Activated gamma-delta T cell (primary cell): ENCODE measurements at places on chromosomes 1 and 21.

DNA sequence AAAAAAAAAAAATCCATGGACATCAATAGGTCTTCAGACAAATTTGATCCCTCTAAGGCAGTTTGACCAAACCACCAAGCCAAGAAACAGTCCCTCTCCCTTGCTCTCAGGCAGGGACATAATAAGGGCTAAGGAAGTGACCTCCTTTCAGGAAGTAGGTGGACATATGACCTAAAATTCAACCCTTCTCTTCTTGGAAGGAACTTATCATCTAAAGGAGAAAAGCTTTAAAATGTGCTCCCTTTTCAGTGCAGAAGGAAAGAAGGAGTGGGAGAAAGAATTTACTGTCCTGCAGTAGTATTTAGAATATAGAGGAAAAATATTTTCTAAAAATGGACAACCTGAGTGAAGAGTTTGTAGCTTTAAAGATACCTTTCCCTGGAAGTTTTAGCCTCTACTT is 118.1 kb downstream of the DTL start:
- DNase-seq = no peak

GRCh38 chr1:234917495-234918180 is 211.0 kb downstream of the TOMM20 start:
- no peak for DNase-seq

GRCh38 chr1:62800825-62801306 is 16.9 kb downstream of the ATG4C start:
- no peak for DNase-seq

- no peak for DNase-seq
These were observed 17.0 kb downstream of the MKNK1 start for GRCh38 chr1:46587069-46587468.

DNA sequence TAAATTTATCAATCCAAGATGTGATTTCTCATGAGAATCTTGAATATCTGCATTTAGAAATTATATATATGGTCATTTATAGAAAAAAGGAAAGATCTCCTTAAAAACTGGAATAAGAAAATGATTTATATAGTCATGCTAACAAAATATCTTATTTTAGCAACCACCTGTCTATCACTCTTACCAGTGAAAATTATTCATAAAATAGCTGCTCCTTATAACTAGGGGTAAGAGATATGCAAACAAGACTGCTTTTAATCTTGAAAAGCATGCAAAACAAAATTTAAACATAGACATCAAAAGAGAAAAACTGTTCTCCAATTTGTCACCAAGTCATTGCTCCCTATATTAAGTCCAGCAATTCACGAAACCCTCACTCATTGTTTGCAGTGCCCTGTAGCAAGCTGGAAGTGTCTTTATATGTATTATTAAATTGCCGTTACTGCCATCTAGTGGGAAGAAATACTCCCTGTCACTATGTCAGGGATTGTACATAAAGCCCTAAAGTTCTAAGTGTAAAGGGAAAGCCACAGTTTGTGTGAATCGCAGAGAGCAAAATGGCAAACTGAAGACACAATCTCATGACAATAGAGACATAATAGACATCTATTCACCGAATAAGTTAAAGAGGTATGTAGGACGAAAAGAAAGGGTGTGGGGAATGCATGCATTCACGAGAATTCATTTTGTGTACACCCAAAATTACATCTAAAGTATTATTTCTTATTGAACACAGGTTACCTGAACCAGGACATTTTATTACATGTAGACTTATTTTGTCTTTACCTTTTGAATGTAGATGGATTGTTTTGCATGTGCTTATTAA is 600.5 kb downstream of the USP25 start:
- DNase-seq = no peak

DNA sequence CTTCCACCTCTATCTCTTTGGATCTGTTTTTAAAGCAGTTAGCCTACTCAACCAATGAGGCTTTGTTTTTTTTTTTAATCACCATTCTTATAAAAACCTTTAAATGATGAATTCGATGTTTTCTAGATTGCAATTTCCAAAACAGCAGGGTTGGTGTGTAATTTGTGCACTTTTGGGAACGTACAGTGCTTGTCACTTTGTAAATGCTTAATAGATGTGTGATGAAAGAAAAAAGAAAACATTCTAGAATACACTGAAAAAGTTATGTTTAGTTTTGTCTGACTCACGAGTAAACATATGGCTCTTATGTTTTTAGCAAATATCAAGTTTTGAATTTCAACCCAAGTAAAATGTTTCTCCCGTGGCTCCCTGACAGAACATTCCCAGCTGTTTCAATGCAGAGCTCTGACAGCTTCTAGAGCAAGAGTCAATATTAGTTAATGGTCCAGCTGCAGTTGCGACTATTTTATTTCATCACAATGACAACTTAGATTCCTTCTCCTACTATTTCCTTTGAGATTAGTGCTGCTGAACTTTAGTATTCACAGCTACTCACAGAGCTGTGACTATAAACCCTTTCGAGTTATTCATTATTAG is 362.5 kb upstream of the ADAMTS5 start:
- no peak for DNase-seq

GRCh38 chr1:229572286-229572685 is 13.8 kb upstream of the ABCB10 start:
- DNase-seq = no peak

- DNase-seq = no peak
These were observed 43.9 kb downstream of the SWT1 start for GRCh38 chr1:185200889-185201288.

DNA sequence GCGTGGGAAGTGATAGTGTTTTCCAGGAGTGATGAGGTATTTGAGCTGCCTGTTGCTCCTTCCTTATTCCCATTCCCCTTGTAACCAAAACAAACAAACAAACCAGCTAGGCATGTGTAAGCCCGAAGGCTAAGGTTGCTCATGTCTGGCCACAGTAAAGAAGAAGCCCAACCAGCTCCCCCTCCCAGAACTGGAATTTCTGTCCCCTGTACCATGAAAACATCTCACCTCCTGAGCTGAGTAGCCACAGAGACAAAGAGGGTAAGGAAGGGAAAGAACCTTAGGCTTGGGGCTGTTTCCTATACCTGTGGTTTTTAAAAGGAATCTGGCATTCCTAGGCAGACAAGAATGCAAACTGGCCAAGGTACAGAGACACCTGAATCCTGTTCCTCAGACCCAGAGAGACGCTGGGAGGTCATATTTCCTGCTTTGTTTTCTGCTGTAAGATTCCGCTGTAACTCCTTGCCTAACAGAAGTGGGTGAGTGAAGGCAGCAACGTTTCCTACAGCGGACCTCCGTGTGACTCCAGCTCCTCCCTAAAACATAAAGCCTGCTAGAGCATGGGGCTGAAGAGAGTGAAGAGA is 41.7 kb upstream of the RAB4A start:
- no peak for DNase-seq

- DNase-seq = no peak
These were observed 162.0 kb upstream of the C21orf91 start for GRCh38 chr21:17981060-17981740.

GRCh38 chr1:31264790-31265386 is 25.2 kb upstream of the NKAIN1 start:
- DNase-seq = no peak

GRCh38 chr1:171983584-171983983 is 142.3 kb downstream of the DNM3 start:
- no peak for DNase-seq

- DNase-seq = no peak
These were observed 70.6 kb upstream of the ZBTB18 start for GRCh38 chr1:243980471-243980870.

DNA sequence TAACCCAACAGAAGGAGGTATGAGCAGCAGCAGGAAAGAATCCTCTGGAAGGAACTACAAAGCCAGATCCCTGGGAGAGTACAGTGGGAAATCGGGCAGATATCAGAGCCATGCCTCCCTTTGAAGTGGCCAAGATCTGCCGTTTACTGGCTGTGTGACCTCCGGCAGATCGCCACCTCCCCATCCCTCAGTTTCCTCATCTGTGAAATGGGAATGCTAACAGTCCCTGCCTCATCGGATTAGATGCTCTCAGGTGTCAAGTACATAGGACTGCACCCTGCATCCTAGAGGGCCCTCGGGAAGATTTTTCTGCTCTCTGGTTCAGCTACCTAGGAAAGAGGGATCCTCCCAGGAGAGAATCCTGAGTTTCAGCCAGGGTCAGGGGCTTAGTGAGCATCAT is 60.6 kb upstream of the EFHD2 start:
- DNase-seq = no peak

- no peak for DNase-seq
These were observed at the start of gene RUNX1 for GRCh38 chr21:35048706-35049617. Gene RUNX1 (minus strand): TSS chr21:35049302.

DNA sequence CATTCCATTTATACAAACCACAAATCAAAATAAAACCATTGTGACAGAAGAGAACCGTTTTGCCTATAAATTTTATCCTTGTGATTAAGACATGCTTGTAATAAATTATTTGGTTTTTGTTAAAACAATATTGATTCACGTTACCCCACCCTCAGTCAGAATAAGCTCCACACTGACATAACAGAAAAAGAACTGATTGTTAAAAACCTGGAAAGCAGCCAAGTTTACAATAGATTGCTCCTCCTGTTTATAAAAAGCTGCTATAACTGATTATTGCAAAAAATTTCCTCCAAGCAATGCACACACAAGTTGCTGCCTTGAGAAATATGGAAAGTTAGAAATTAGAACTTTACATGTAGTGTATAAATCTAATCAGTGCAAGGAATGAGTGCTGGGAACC is 263.5 kb downstream of the SETD4 start:
- DNase-seq = no peak

DNA sequence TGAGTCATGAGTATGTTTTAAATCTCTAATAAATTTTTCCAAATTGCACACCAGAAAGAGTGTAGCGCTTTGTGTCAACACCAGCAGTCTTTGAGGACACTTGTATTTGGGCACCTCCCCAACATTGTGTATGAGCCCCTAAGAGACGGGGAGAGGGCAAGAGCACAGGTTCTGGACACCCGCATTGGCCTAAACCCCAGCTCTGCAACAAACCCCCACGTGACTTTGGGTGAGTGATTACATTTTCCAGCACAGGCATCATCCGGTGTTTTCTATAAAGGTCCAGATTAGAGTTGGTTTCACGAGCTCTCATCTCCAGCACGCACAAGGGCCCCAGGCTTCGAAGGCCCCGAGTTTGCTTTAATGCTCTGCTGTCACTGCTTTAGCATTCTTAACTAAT is 66.3 kb upstream of the SLC45A1 start:
- DNase-seq = no peak

DNA sequence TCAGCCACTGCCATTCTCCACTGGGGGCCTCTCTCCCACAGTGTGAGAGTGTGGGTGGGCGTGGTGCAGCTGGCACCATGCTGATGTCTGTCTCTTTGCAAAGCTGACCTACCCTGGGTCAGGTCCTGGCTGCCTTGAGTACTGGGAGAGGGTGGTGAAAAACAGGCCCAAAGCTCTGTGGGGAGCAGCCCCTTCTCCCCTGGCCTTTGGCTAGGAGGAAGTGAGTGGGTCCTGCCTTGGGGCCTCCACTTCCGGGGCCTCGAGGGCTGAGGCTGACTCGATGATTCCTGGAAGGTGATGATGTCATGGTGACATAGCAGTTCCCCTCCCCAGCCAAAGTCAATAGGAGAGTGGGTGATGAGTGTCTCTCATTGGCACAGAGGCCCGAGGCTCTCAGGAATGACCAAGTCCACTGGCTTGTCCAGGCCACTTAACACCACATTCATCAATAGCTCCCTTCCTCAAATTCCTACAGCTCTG is 53.0 kb downstream of the IER5 start:
- no peak for DNase-seq

GRCh38 chr1:222777977-222778376 is 36.9 kb upstream of the DISP1 start:
- no peak for DNase-seq

- DNase-seq = no peak
These were observed 34.3 kb downstream of the XKR8 start for GRCh38 chr1:27994060-27994459.

- no peak for DNase-seq
These were observed 995 bp downstream of the CACYBP start for GRCh38 chr1:175000697-175001187.

GRCh38 chr1:112713466-112714312 is 1.4 kb downstream of the PPM1J start:
- no peak for DNase-seq

DNA sequence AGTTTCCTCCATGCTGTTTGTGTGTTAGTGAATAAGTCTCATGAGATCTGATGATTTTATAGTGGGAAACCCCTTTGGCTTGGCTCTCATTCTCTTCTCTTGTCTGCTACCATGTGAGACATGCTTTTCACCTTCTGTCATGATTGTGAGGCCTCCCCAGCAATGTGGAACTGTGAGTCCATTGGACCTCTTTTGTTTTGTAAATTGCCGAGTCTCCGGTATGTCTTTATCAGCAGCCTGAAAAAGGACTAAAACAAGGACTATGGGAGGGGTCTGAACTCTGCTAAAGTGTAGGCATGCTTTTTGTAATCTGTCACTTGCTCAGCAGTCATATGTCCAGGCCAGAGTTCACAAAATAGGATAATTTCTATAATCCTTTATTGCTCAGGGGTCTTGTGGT is 164.0 kb upstream of the SNX7 start:
- no peak for DNase-seq

- DNase-seq = no peak
These were observed 63.7 kb downstream of the SLC66A1 start for GRCh38 chr1:19375631-19376400.

DNA sequence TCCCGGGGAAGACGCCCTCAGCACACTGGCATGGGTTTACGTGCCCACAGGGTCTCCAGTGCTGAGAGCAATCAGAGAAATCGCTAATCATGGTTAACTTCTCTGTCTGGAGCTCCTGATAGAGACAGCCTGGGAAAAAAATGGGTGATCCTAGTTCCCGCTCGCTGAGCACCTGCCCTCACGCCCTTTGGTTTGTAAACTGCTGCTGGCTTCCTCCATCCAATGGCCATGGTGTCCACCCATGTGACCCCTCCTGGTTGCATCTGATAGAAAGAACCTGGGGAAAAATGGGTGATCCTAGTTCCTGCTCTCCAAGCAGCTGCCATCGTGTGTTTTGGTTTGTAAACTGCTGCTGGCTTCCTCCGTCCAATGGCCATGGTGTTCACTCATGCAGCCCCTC is 402.2 kb downstream of the PRDM2 start:
- no peak for DNase-seq

GRCh38 chr1:67194209-67194863 is 28.1 kb downstream of the IL23R start:
- DNase-seq = no peak

DNA sequence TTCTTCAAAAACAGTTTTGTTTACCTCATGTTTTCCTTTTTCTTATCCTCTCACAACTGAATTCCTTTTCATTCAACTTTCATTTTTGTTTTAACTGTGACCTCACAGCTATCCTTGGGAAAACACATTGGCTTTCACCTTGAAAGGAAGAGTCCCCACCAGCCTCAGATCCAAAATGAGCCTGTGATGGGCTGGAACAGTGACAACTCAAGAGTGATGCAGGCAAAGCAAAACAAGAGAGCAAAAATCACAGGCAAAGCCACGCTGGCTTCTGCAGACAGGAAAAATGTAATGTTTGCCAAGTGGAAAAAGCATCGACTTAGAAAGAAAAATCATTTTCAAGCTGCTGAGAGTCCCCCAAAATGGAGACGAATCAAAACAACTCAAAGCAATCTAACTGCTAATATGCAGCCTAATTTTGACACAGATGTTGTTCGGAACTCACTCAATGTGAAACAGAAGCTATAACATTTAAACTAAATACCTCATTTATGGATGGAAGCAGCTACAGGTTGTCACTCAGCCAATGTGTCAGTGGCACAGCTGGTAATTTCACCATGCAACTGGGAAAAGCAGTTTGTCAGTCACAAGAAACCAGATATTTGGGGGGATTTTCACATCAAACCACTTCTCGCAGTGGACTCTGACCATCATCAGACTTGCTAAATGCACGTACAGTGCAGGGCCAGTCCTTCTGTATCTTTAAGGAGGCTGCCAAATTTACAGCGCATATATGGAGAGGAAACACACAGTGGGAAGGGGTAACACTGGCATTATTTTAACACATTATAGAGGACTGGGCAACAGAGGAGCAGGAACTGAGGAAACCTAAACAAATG is 50.7 kb downstream of the ALG14 start:
- DNase-seq = no peak
